ENCODE measurements at places on chromosomes 7 and 10.

DNA sequence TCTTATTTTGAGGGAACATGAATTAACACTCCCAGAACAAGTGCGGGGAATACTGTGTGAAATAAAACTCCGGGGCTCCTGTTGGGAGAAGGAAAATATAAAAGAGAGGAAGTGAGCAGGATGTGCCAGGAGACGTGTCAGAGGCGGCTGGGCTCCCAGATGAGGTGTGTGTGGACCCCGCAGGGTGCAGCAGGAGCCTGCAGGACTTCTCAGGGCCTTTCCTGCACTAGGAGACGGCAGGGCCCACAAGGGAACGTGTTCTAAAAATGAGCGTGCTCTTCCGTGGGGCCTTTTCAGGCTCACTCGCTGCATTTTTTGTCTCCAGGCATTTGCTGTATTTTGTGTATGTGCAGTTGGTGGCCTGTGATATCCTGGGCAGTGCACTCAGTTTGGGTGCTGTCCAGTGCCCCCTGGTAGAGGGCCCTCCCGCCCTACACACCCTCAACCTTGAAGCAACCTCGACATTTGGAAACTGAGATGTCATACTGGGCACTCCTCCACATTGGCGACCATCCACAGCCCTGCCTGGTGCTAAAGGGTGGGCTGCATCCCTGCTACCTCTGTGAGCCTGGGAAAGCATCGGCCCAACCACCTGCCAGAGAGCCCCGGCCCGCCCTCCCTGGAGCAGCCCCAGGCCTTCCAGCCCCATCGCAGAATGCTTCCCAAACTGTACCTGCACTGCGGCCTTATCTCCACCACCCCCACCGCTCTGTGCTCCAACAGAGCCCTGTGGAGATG, 35.2 kb upstream of the EN2 start:
- DNase-seq: no peak

DNA sequence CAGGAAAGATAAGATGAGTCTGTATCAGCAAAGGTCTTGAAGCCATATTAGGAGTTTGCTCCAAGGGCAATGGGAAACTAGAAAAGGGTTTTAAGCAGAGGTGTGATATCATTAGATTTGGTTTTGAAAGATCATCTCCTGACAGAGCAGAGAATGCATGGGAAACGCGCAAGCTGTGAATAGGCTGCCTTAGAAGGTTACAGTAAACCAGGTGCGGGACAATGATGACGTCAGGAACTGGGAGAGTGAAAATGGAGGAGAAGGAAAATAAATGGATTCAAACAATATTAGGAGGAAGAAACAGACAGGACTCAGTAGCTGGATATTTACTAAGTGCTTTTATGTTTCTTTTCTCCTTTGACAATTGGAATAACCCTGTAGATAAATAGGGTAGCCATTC, 50.6 kb downstream of the CACNB2 start:
- no peak for DNase-seq

DNA sequence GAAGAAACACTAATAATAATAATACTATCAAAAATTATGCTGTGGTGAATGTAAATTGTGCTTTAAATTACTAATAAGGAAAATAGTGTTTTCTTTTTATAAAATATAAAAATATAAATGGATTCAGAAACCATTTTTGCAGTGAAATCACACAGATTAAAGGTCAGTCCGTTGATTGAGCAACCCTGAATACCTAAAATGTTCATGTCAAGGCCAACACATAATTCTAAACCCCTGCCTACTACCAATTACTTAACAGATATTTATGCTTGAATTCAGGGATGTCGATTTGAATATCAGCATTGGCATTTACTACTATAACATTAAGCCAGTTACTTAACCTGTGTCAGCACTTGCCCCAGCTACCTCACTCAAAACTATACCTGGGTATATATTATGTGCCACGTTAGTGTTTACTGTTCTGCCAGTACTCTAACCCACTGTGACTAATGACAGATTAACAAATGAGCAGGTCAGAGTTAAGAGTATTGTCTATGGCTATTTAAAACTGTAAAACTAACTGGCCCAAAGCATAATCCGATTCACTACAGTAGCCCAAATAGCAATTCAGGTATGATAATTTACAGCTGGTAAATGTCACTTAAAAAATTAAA, 165.0 kb downstream of the KMT2E start:
- no peak for DNase-seq

DNA sequence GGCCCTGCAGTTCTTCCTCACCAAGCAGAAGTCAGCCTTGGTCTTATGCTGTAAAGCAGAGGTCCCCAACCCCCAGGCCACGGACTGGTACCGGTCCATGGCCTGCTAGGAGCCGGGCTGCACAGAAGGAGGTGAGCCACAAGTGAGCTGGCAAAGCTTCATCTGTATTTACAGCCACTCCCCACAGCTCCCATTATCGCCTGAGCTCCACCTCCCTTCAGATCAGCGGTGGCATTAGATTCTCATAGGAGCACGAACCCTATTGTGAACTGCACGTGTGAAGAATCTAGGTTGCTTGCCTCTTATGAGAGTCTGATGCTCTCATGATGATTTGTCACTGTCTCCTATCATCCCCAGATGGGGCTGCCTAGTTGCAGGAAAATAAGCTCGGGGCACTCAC, 87.6 kb upstream of the NEBL start:
- no peak for DNase-seq

DNA sequence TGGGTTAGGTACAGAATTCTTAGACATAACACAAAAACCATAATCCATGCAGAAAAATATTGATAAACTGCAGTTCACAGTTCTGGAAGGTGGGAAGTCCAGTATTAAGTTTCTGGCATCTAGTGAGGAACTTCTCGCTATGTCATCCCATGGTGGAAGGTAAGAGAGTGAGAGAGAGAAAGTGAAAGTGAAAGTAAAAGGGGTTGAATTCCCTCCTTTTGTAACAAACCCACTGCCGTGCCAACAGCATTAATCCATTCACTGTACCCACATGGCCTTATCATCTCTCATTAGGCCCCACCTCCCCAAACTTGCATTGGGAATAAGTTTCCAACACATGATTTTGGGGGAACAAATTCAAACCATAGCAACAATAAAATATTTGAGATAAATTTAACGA, 17.1 kb downstream of the ZNF485 start:
- DNase-seq: no peak

DNA sequence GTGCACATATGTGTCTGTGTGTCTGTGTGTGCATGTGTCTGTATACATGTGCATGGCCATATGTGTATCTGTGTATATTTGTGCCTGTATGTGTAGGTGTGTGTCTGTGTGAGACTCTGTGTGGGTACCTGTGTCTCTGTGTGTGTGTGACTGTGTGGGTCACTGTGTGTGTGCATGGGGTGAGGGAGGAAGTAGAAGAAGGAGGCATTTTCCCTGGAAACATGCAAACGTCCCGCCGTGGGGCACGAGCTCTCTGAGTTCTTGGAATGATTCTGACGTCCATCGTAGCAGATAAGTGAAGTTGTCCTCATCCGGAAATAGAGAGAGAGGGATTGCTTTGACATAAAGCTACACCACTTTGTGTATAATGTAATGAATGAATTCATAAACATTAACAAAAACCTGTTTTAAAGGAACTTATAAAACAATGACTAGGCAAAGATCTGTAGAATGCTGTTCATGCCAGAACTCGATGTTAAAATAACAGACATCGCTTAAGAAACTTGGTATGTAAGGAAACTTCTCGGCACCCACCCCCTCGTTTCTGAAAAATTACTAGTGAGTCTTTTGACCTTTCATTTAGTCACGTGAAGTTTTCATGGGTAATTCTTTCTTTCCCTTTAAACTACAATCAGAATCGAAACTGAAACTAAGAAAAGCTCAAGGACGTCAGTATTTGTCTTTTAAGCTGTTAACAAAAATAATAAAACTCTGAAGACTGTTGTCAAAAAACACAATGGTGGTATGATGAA, 43.6 kb upstream of the KLF6 start:
- no peak for DNase-seq

GRCh38 chr10:34826857-34827766, 12.0 kb upstream of the PARD3 start:
- DNase-seq: no peak

- no peak for DNase-seq
Measured at GRCh38 chr7:95398155-95398940, 2.2 kb upstream of the PON3 start.

DNA sequence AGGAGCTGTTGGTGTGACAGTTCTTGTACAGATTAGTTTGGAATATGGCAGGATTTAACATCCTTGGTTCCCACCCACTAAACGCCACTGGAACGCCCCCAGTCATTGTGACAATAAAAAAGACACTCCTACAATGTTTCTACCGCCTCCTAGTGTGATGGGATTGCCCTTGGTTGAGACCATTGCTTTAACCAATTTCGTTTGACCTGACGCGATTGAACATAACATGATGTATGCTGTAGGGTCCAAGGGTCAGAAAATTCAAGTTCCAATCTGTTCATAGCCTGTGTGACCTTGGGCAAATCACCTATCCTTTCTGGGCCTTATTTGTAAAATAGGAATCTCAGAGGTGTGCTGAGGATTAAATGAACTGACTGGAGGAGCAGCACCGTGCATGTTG, 12.5 kb downstream of the MXI1 start:
- no peak for DNase-seq

GRCh38 chr7:132154695-132155471, 421.4 kb downstream of the PLXNA4 start:
- no peak for DNase-seq

GRCh38 chr7:81298951-81299666, 380.3 kb upstream of the SEMA3C start:
- no peak for DNase-seq

- no peak for DNase-seq
Measured at GRCh38 chr10:77667426-77668324, 30.1 kb upstream of the KCNMA1 start.

DNA sequence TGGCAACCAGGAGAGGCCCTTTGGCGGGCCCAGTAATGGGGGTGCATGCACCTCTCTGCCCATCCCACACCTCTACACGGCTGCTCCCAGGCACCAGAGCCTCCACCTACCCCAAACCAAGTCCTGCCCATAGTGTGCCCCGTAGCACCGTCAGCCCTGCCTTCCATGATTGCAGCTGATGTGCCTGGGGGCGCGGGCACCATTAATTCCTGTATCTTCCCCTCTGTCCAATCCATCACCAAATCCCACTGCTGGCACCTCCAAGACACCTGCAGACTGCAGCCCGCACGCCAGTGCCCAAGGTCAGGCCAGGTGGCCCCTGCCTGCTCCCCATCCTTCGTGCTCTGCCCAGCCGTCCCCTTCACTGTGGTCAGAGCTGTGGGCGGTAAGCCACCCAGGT, 533.0 kb downstream of the PTPRN2 start:
- DNase-seq: no peak

- DNase-seq: no peak
Measured at GRCh38 chr10:46515366-46515765, 41.1 kb downstream of the GPRIN2 start.

GRCh38 chr10:27658788-27659187, 86.8 kb downstream of the MKX start:
- no peak for DNase-seq

GRCh38 chr7:102295346-102296178, 8.9 kb downstream of the SH2B2 start:
- DNase-seq: no peak

DNA sequence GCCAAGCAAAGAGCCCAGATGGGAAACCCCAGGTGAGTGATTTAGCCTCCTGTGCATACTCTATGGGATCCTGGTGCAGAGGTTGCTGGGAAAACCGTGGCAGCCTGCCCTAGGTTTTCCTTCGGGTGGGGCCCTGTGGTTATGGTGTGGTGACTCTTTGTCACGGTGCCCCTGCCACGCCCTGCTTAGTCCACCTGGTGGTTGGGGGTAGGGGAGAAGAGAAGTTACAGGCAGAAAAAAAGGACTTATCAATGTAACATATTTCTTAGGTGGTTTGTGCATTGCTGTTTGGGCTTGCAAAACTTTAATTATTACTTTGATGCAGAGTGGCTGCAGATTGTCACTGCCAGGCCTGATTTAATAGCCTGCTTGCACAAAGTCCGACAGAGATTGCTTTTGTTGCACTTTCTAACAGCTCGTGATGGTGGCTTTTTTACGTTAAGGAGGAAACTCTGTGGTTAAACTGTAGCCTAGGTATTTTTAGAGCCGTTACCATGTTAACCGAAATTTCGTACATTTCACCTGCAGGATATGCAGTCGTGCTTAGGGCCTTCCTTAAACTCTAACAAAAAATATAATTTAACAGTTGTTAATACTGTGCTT, 197.4 kb downstream of the RNLS start:
- no peak for DNase-seq

DNA sequence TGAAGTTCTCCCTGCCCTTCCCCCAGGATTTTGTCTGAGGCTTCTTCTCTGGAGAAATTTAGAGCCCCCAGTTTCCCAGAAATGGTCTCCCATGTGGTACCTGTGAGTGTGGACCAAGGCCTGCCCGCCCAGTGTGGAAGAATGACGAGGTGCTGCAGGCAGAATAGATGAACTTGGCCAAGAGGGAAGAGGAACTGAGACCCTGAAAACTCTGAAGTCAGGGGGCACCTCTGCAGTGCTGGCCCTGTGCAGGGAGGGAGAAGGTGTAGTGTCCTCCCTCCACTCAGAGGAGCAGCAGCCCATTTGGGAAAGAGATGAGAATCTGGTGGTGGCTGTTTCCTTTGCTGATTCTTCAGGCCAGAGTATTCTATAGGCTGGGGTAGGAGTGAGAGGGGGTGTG, 115.2 kb upstream of the PCGF5 start:
- no peak for DNase-seq

DNA sequence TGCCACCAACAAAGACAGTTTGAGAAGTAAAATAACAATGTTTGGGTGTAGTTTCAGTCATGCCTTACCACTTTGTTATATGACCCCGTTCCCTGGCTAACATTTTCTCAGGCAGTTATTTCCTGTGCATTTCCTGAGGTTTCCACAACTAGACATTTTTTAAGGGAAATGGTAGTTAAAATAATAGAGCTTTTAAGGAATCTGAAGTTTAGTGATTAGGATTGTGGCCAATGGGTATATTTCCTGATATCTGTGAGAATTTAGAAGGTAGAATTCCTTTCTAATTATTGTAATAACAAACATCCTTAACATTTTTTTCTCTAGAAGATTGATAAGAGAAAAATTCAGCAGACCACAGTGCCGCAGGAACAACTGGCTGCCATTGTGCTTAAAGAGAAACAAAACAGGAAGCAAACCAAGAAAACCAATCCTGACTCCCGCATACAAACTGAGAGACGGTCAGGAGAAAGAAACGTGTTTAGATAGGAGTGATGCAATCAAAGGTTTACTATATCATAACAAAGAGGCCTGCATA, 193.6 kb downstream of the MBL2 start:
- DNase-seq: no peak

DNA sequence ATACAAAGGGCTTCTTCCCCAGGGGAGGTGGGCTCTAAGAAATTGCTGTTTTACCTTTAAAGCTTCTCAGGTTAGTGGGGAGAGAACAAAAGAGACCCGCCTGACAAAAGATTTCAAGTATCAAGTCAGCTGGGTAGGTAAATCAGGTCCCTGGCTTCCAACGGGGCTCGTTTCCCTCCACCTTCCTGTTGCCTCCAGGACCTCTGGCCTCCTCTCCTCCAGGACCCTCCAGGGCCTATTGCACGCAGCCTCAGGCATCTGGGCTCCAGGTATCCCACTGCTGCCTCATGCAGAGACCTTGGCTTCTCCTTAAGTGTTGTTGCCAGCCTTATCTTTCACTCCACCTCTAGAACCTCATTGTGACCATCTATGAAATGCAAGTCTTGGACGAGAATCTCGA, 2.9 kb downstream of the BNIP3 start:
- no peak for DNase-seq

- DNase-seq: no peak
Measured at GRCh38 chr10:66167816-66168215, 758.0 kb upstream of the LRRTM3 start.

GRCh38 chr10:59905066-59905730, 1.2 kb downstream of the CCDC6 start:
- no peak for DNase-seq

GRCh38 chr10:92240289-92241157, 50.4 kb downstream of the CPEB3 start:
- DNase-seq: no peak
